NCI-H1436 treated with DMSO at 0.1 percent for 48 hours (cell line): ENCODE measurements at places on chromosomes 1 and 21.
A peak's percentile ranks its signal among the peaks of the same experiment; 100 is the strongest.

DNA sequence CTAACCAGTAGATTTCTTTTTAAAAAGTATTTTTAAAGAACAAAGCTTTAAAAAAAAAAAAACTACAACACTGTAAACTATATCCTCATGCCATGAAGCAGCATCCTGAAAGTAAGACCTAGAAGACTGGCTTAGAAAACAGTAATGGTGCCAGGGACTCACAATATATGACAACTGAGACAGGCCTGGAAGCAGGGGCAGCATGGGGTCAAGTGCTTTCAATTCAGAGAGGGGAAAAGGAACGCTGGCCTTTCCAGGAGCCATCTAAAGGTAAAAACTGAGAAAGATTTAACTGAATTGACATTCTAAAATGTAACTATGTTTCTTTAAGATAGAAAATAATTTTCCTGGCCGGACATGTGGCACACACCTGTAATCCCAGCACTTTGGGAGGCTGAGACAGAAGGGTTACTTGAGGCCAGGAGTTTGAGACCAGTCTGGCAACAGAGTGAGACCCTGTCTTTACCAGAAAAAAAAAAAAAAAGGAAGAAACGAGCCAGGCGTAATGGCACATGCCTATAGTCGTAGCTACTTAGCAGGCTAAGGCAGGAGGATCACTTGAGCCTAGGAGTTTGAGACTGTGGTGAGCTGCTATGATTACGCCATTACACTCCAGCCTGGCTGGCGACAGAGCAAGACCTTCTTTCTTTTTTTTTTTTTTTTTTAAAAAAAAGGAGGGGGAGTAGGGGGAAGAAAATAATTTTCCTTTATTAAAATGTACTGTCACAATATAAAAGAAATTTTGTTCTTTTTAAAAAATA, 54.1 kb downstream of the SLC35D1 start:
- no peak for DNase-seq

- DNase-seq = no peak
Measured at GRCh38 chr21:38841472-38841871, 35.7 kb downstream of the ETS2 start.

- no peak for DNase-seq
Measured at GRCh38 chr1:223123011-223123610, 19.9 kb downstream of the TLR5 start.

DNA sequence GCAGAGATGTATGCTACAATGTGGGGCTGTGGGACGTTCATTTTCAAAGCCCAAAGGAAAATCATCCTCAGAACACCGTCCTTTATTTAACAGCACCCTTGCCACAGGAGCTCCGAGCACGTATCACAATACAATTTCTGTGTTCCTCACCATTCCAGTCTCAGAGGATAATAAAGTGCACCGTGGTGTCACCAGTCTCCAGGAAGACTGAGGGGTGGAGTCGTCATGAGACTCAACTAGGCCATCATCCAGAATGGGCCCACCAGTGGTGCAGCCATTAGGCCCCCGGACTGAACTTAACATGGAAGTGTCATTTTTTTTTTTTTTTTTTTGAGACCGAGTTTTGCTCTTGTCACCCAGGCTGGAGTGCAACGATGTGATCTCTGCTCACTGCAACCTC, 17.2 kb downstream of the SEC16B start:
- no peak for DNase-seq

- DNase-seq = peak; percentile 68
Measured at GRCh38 chr1:201686714-201687455, 142.1 kb upstream of the IPO9 start.

DNA sequence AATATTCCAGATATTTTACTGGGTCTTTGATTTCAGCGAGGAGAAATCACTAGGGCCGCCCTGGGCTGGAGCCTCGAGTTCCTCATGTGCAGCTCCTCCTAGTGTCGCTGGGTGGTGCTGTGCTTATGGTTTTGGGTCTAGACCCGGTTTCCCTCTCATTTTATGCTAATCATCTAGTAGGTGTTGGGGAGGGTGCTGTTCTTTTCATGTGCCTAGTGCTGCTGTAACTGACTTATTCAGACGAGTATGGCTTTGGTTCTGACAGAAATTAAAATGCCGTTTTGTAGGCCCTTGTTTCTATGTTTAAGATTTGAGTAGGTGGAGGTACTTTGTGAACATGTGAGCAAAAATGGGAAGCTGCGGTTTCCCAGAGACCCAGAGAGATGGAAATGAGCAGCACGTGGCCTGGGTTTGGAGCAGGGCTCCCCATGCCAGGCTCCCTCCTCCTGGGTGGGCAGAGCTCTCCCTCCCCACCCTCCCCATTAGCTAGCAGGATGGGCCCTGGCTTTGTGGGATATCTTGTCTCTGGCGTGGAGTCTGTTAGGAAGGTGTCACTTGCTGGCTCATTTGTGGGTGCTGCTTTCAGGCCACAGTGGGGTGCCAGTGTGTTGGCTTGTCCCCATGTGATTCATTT, 74.0 kb upstream of the GPR88 start:
- DNase-seq = peak; percentile 21

DNA sequence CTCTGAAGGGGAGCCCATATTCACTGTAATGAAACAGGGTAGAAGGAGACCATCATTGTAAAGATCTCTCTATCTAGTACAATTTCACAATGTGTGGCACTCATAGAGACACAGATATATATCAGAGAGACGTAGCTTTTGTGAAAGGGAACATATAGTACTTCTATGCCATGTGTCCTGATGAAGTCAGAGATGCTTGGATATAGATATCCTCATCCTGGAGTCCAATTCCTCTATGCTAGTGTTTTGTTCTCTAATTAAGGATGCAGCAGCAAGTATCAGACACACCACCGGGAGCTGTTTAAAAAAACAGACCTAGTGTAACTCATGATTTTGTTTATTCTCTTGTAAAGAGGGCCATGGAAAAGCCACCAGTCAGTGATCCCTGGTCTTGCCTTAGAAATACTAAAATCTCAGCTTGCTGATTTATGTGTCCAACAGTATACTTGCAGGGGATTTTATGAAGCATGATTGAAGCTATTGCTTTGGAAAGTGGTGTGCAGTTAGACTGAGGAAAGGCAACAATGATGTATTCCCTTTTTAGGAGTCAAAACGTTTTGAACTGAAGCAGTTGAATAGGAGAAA, 2.5 kb downstream of the NCAM2 start:
- no peak for DNase-seq

GRCh38 chr1:25206201-25206600, 26.1 kb downstream of the SYF2 start:
- no peak for DNase-seq

GRCh38 chr21:43861706-43862105, 3.3 kb upstream of the AGPAT3 start:
- DNase-seq = no peak

DNA sequence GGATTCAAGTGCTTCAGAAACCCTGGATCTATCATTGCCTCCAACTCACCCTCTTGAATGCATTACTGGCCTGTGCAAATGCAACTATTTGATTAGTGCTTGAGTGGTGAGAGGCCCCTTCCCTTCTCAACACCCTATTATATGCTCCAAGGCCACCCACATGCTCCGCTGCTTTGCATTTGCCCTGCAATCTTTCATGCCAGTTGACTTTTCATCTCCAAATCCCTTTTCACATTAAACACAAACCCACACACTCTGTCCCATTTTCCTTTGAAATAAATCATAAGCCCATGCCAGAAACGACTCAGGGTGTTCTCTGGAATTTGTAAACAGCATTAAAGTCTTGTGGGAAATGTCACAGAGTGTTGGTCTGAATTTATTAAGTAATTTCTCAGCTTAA, 78.9 kb upstream of the CTTNBP2NL start:
- DNase-seq = no peak

DNA sequence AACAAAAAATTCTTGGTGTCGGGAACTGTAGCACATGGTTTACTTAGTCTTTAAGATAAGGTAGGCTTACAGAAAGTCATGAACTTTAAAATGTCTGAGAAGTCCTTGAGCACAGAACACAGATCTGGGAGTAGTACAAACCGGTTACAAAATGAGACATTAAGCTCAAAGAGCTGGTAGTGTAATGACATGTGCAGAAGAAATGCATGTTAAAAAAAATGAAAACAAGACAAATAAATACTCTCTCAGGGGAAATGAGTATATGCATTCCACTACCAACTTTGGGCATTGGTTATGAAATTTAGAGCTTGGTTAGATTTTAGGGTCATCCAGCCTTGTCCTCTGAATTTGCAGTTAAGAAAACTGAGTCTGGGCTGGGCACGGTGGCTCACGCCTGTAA, 91.5 kb upstream of the F3 start:
- no peak for DNase-seq
